Mesenteric fat pad (tissue), 1 donor: ENCODE measurements at places on chromosomes 11 and 22.

GRCh38 chr11:73645972-73646631 is at the start of gene PLEKHB1:
TSS of gene PLEKHB1 (plus strand) at chr11:73646581. CDS start at chr11:73646609, 28 bp downstream.
- no peak for DNase-seq

DNA sequence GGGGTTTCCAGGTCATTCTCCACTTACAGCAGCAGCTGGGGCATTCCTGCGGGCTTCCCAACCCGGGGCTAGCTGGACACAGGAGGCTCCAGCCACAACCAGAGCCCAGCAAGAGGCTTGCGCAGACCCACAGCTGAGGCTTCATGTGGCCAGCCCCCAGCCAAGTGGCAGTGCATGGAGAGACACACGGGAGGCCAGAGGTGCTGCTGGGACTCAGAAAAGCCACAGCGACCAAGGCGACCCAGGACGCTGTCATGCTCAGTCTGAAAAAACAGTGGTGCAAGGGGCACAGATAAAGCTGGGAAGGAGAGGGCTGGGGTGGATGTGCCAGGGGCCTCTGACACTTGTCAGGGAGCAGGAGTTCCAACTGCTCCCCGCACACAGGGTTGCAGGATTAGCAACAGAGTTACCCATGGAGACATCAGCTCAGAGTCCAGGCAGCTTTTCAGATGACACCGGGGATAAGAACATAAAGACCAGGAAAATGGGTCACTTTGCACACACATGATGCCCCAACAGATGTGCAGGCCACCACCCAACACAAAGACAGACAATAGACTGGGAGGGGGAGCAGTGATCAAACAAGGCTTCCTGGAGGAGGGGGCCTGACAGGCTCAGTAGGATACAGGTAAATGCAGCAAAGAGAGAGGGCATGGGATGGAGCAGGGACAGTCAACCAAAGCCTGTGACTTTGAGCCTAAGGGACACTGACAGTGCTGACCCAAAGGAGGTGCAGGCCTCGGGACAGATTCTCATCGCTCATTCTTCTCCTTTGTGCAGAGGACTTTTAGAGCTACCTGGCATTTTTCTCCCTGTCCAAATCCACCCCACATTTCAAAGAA is 6.9 kb upstream of the NEAT1 start:
- DNase-seq = peak; percentile 79

DNA sequence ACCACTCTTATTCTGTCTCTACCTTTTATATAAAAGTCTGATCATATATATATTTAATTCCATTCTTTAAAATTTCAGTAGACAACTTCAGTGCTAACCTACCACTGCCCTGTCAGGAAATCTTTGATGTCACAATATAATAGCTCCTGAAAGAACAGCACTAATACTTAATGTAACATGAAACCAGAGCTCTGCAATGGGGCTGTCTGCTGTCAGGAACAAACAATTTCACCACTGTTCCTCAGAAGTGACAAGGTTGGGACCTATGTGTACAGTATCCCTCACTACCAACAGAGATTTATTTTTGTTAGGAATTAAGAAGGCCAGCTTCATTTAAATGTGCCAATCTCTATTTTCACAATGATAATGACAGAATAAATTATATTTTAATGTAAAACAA is 165.5 kb upstream of the C11orf58 start:
- no peak for DNase-seq

DNA sequence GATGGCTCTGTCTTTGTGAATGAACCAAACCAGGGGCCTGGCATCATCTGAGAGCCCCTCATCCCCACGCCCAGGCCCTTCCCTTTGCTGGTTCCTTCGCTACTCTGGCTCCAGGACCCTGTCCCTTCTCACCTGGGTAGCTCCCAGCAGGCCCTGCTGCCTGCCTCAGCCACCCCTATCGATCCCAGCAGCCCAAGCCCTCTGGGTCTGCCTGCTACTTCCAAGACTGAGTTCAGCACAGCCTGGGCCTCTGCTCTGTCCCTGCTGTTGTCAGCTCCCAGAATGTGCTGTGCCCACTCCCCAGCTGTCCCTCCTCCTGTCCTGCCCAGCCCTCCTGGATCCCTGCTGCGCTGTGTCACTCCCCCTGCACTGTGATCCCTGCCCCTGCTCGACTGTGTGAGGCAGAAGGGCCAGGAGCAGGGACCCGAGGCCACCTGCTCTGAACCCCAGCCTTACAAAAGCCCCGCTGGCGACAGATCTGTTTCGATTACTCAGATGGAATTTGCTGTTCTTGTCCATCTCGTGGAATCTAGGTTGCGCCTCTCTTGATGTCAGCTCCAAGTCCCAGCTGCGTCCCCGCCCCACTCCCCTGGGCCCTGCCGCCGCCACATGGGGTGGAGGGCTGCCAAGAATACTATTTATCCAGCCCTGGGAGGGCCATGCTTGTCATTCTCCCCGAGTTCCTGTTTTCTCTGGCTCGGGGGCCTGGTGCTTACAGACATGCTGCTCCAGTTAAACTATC is 13.0 kb downstream of the MRPL21 start:
- DNase-seq = peak; percentile 91

- peak; percentile 82 for DNase-seq
Measured at GRCh38 chr22:49021131-49021925, 806.3 kb downstream of the BRD1 start.

DNA sequence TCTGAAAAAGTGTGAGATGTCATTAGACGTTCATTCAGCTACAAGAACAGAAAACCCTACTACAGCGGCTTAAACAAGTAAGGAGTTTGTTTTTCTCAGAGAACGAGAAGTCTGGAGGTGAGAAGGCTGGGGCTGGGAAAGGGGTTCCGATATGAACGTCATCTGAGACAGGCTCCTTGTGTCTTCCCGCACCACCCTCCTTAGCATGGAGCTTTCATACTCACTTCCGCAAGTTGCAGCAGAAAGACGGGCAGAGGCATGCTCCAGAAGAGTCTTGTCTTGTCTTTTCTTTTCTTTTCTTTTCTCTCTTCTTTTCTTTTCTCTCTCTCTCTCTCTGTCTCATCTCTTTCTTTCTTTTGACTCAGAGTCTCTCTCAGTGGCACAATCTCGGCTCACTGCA is 3.6 kb downstream of the TMEM45B start:
- no peak for DNase-seq
